ENCODE measurements at places on chromosomes 12 and 14.
A peak's percentile ranks its signal among the peaks of the same experiment; 100 is the strongest.

DNA sequence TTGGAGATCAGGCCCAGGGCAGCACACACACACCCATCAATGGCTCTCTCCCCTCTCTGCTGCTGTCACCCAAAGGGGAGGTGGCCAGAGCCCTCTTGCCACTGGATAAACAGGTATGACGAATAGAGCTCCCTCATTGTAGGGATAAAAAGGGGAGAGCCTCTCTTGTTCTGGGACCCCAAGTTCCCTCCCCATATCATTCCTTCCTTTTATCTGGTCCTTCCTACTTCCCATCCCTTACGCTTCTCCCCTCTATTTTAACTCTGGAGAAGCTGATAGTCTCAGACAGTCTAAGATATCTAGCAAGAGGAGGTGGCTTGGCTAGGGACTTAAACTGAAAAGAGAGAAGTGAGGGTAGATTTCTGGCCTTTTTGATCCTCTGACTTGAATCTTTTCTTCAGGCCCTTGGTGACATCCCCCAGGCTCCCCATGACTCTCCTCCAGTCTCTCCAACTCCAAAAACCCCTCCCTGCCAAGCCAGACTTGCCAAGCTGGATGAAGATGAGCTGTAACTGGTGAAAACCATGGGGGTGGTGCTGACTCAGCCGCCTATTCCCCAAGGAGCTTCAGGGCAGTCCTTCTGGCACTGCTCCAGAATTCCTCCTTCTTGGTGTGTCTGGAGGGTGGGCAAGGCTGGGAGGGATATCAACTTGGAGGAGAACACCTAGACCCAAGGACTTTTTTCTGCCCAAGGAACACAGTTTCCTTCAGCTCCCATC is 5.3 kb downstream of the ARHGEF25 start:
- peak; percentile 10 for DNase-seq

DNA sequence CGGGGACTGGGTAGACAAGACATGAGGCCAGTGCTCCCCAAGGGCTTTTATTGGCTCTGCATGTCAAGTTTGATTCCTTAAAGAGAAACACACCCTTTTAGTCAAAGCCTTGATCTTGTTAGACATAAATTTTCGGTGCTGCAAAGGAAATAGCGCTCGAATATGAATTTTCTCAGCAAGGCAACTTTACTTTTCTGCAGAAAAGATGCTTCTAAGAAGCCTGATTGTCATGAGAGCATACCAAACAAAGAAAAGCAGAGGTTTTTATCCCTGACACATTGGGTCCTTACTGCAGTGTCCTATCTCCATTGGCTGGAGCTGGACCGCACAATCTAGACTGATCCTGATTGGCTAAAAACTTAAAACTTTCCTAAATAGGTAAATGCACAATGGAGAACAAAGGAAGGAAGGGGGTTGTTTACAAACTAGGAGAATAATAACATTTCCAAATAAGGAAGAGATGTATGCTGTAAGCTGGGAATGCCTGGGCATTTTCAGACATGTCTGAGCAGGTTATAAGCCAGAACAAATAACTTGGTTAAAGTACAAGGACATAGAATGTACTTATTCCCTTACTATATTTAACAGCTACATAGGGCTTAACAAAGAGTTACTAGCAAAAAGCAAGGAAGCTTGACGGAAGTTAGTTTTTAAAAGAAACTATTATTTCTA is 17.2 kb downstream of the TXNRD1 start:
- DNase-seq: no peak

GRCh38 chr12:34397591-34398365 is 375.5 kb downstream of the ALG10 start:
- peak; percentile 17 for DNase-seq

GRCh38 chr14:88630565-88630964 is 67.7 kb downstream of the ZC3H14 start:
- peak; percentile 15 for DNase-seq

DNA sequence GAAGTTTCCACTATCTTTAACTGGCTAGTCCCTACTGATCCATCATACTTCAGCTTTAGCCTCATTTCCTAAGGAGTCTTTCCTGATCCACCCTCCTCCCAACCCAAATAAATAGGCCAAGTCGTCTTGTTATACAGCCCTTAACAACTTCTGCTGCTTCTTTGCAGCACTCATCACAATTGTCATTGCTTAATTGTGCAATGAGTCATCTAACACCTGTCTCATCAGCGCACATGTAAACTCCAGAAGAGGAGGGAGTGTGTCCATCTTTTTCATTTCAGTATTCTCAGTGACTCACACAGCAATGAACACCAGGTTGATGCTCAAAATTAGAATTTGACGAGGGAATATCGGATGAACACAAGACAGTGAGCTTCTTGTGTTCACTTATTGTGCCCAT is 87.3 kb downstream of the SUDS3 start:
- DNase-seq: no peak

DNA sequence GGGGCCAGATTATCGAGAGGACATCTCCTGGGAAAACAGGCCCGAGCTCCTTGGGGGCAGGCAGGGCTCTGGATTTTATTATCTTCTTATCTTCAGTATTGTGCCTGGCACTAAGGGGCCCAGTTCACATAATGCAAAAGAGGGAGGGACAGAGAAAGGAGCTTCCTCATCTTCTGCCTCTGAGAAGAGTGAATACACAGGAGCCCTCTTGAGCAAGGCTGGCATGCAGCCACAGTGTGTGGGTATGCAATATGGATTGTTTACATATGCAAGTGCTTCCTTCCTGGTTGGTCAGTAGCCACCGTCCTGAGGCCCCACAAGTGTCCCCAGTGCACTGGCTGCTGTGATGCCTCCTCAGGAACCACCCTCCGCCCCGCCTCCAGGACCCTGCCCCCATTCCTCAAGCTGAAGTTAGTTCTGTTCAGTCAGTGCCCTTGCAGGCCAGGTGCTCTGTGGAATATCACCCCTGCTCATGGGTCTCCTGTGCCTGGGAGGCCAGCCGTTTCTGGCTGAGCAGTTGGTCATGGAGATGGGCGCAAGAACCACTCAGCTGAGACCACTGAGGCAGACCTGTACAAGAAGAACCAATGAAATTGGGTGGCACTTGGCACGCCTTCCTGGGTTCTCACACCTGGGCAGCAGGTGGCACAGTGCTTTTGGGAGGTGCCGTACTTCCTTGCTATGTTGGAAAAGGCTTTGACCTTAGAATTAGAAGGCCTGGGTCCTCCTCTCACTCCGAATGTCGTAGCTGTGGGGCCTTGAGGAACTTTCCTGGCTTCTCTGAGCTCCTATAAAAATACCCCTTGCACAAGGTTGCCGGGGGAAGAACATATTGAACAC is 35.1 kb upstream of the ACTN1 start:
- peak; percentile 83 for DNase-seq

GRCh38 chr12:12399776-12400305 is 43.0 kb downstream of the BORCS5 start:
- DNase-seq: no peak

GRCh38 chr12:64494998-64495729 is 43.2 kb downstream of the TBK1 start:
- DNase-seq: no peak

GRCh38 chr14:103122585-103122946 is 695 bp upstream of the TNFAIP2 start:
- no peak for DNase-seq

DNA sequence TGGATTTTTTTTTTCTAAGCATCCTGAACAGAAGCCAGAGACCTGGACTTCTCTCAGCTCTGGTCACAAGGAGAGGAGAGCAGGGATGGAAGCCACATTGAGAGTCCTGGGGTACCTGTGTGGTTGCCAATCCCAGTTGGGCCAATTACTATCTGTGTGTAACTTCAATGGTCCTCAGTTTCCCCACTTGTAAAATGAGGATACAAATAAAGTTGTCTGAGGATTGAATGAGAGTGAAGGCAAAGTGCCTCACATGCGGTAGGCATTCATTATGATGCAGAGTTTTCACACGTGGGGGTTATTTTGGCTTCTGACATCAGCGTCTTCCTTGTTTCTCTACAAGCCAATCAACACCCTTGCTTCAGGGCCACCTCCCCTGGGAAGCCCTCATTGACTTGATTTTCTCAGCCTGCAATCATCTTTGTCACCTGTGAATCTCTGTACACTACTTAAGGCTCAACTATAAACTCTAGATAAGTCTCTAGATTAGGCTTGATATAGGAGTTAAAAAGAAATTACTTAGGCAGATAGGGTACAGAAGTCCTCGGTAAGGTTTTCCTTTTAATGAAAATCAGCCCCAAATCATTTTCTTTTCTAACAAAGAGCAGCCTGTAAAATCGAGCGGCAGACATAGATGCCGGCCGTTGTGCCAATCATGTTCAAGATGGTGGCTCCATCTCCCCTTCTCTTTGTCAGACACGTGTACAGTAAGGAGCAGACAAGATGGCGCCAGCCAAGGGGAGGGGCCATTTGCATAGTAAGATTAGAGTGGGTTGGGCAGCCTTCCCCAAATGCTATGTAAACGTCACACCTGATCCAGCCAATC is 37.8 kb upstream of the FICD start:
- DNase-seq: no peak

GRCh38 chr12:81022531-81022930 is 55.3 kb upstream of the ACSS3 start:
- DNase-seq: no peak

GRCh38 chr12:71607494-71608330 is 55.9 kb downstream of the ZFC3H1 start:
- peak; percentile 14 for DNase-seq

DNA sequence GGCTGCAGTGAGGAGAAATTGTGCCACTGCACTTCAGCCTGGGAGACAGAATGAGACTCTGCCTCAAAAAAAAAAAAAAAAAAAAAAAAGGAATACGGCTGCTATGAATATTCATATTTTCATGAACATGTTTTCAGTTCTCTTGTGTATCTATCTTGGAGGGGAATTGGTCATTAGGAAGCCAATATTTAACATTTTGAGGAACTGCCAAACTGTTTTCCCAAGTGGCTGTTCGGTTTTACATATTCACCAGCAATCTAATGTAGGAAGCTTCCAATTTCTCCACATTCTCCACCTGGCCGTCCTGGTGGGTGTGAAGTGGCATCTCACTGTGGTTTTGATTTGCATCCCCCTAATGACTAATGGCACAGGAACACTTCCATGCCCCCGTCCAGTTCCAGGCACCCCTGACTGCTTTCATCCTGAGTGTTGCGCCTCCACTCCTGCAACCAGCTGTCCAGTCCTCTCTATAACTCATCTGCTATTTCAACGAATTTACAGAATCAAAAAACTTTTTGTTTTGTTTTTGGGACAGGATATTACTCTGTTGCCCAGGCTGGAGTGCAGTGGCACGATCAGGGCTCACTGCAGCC is 5.7 kb downstream of the STXBP6 start:
- DNase-seq: no peak

GRCh38 chr12:51517800-51518199 is 73.2 kb upstream of the SCN8A start:
- DNase-seq: no peak

- DNase-seq: no peak
These were observed 3.7 kb downstream of the GLT8D2 start for GRCh38 chr12:104046306-104046705.

- no peak for DNase-seq
These were observed 12.8 kb downstream of the LRCOL1 start for GRCh38 chr12:132597333-132598316.

GRCh38 chr12:308511-308910 is 45.9 kb upstream of the SLC6A13 start:
- DNase-seq: peak; percentile 17

DNA sequence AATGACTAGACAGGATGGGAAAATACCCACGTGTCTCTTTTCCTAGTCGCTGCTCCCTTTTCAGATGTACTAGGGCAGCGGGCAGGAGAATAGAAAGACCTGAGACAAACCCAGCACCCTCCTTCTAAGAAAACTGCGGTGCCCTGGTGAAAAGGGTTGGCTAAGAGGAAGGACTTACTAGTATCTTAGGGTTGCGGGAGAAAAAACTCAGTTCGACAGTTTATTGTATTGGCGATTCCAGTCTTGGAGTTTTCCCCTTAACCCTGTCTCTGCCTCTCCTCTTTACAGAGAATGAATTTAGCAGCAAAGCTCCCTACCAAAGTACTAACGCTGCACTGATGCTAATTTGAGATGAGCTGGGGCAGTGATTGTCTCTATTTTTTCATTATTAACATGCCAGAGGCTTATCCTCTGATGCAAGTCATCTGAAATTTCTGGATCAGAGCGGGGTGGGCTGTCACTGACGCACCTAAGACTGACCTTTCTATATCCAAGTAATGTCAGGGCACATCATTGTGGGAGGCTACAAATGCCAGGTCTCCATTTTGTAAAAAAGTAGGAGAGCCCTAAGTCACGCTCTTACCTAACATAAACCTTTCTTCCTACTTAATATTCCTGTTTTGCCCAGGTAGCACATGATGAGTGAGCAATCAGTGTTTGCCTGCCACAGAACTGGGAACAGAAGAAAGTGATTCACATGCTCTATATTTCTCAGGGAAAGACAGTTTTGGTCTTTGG is 916 bp upstream of the PAWR start:
- DNase-seq: no peak

DNA sequence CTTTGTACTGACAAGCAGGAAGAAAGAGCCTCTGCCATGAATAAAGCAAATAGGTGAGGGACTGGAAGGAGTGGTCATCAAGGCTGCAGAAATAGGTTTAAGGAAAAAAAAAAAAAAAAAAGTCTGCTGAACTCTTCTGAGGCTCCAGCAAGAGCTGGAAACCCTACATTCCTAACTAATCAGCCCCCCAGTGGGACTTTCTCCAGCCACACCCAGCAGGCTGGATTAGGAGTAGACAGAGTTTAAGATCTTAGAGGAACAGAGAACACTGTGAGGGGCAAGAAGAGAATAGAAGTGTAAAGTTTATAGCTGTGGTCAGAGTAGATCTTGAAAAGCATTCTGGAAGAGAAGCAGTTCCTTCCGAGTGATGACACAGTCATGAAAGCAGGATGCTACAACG is 66.4 kb downstream of the ATXN2 start:
- DNase-seq: no peak

GRCh38 chr12:71967211-71967610 is 28.6 kb downstream of the TPH2 start:
- DNase-seq: no peak

- DNase-seq: no peak
These were observed 44.4 kb upstream of the STXBP6 start for GRCh38 chr14:25094171-25094907.

GRCh38 chr12:127107744-127108143 is 1159.2 kb upstream of the TMEM132C start:
- no peak for DNase-seq

DNA sequence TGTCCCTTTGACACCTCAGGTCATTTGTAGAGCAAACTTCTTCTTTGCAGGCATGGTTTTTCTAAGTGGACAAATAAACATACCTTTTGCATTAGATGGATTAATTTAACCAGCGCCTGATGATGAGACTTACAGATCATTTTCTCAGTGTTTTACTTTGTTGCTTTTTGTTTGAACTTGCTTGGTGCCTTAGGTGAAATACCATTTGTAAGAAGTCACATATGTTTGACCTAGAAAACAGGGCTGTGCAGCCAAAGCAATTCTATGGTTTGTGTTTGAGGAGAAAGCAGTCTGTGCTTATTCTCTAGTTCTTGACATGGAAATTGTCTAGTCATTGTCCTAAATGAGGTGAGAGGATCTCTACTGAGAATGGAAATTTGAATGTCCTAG is 111.1 kb downstream of the DIP2B start:
- no peak for DNase-seq

DNA sequence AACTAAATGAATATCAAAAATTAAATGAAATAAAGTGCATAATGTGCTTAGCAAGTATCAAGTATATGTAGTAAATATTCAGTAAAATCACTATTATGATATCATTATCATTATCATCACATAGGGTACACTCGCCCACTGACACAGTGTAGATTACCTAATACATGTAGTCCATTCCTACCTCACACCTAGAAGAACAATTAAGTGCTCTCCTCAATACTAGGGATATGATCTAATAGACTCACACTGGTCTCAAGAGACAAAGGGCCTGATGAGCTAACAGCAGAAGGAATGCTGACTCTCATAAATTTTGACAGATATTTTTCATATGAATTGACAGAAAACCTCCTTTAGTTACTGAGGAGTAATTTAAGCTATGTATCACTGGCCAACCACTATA is 29.1 kb downstream of the FSCB start:
- no peak for DNase-seq
